ENCODE measurements at places on chromosomes 6 and 20.

- DNase-seq, result no peak
Observed at GRCh38 chr6:162651505-162651904, 76.1 kb downstream of the PRKN start.

DNA sequence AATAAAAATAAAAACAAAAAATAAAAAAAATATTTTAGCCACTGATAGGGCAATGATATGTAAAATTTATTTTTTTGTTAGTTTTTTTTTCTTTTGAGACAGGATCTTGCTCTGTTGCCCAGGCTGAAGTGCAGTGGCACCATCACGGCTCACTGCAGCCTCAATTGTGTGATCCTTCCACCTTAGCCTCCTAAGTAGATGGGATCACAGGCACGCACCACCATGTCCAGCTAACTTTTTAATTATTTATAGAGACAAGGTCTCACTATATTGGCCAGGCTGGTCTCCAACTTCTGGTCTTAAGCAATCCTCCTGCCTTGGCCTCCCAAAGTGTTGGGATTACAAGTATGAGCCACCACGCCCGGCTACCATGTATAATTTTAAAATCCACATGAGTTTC, 59.4 kb downstream of the RIOK1 start:
- DNase-seq, result no peak

GRCh38 chr6:30060606-30061091, 416 bp upstream of the POLR1H start:
- no peak for DNase-seq

DNA sequence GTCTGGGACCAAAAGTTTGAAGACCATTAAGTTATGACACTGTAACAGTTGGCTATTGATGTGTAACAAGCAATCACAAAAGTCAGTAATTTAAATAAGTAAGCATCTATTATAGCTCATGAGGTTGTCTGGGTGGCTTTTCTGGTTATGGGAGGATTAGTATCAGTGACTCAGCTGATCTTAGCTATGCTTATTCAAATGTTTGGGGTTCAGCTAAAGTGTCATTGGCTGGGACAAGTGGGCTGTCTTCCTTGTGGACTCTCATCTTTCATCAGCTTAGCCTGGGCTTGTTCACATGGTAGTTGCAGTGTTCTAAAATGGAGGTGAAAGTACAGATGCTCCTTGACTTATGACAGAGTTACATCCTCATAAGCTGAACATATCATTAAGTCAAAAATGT, 74.6 kb upstream of the LAMP5 start:
- DNase-seq, result no peak

DNA sequence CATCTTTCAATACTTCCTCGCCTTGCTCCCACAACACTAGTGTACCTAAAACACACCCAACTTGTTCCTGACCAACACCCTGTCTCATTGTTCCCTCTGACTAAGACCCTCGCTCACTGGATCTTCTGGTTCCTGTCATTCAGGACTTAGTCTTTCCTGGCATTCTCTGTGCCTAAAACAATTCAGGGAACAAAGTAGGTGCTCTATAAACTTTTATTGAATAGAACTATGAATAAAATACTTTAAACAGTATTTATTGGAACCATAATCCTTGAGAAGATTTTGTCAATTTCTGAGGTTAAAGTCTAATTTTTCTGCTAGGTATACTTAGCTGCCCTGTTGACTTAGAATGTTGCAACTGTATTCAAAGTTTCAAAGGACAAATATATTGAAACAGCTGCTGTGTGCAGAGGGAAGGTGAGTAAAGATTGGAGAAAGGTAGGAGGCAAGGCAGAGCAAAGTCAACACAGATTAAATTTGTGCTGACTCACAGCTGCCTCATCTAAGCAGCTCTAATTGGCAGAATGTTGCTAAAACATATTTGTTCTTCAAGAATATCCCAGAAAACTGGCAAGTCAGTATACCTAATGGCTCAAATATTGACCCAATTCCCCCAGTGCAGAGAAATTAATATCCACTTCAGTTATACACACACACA, 37.6 kb downstream of the GSTA2 start:
- DNase-seq, result peak; percentile 8

DNA sequence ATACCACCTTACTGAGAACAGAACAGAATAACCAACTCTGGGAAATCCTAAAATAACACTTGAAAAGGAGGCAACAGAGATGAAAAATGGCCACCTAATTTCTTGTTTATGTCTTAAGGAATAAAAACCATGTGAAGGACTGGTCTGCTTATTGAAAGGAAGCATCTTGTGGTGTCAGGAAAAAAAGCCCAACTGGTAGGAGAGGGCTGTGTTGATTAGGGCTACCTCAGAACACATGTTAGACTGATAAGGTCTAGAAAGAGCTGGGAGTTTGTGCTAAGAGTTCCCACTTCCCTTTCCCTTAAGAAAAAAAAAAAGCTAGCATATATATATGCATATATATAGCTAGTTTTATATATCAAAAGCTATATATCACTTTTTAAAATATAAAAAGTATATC, 425.3 kb upstream of the BTBD3 start:
- no peak for DNase-seq
